ENCODE measurements at places on chromosomes 12 and 14.

DNA sequence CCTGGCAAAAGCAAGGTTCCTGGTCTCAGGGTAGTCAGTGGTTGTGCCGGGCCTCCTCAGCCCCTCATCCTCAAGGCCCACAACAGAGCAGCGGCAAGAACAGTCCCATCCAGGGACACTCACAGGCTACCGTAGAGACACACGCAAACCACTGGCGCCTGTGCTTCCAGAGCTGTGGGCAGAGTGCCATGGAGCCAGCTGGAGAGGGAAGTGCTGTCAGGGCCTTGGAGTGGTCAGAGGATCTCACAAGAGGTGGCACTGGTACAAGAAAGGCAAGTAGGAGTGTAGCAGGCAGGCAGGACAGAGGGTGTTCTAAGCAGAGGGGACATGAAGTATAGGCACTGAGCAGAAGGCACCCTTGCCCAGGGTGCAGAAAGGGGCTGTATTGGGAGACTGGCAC is 34.6 kb downstream of the ANKRD9 start:
- DNase-seq, result no peak

GRCh38 chr14:64835431-64835830 is 44.3 kb downstream of the SPTB start:
- no peak for DNase-seq

DNA sequence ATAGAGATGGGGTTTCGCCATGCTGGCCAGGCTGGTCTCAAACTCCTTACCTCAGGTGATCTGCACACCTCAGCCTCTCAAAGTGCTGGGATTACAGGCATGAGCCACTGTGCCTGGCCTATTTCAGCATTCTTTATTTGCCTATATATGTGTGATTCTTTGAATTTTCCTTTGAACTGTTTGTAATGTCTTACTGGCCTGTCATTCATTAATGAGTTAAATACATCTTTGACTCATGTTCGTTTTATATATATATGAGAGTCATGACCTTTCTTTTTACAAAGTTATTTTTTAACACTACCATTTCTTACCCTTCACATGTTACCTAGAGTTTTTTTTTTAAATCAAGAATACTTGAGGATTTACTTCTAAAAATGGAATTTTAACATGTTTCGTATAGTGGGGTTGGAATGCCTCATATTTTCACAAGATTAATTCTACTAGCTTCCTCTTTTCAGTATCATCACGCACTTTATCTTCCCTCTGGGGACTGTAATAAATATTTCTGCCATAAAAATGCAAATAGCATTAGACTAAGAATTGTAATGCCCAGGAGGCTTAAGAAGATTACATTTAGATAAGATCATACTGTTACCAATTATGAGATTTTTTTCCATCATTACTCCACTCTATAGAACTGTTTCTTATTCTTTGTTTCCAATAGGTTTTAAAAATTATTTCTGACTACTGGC is 66.7 kb downstream of the NTN4 start:
- no peak for DNase-seq

GRCh38 chr12:2826721-2827515 is 7.9 kb downstream of the NRIP2 start:
- DNase-seq, result no peak

- peak; percentile 90 for DNase-seq
Observed at GRCh38 chr14:33676135-33676566, 274.7 kb downstream of the EGLN3 start.

DNA sequence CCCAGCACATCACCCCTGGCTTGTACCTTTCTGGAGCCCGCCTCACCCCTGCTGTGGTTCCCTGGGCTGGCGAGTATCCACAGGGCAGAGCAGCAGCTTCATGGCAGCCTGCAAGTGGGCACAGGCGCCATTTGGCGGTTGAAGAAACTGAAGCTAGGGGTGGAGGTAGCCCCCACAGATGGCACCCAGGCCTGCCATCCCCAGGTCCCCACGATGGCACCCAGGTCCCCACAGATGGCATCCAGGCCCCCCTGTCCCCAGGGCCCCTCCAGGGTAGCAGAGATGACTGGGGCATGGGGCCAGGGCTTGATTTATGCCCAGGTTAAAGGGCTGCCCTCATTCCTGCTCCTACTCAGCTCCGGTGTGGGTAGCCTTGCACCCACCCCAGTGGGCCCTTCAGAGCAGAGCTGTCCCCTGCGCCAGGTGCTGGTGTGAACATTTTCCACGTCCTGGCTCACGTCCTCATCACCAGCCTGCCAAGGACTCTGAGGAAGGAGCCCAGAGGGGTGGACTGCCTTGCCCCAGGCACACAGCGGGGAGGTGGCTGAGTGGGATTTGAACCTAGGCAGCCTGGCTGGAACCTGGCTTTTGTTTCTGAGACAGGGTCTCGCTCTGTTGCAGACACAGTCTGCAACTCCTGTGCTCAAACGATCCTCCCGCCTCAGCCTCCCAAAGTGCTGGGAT is 8.7 kb downstream of the MMP17 start:
- no peak for DNase-seq

Data from mesendoderm (in vitro differentiated cells).